Amniotic epithelial cell (primary cell): ENCODE measurements at places on chromosomes 2 and 18.

DNA sequence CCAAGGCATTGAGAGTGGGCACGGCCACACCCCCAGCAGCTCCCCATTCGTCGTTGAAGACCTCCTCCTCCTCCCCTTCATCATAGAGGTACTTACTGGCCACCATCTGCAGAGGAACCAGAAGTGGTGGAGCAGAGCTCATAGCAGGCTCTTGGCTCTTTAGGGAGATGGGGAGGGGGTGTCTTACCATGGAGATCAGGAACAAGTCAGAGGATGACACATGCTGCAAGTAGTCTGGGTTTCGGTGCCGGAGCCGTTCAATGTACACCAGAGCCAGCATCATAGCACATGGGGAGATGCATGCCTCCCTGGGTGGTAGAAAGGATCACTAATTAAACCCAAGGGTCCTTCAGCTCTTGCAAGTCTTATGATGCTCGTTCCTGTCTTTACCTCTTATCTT lies 1.9 kb downstream of the CNPPD1 start:
- DNase-seq: no peak

DNA sequence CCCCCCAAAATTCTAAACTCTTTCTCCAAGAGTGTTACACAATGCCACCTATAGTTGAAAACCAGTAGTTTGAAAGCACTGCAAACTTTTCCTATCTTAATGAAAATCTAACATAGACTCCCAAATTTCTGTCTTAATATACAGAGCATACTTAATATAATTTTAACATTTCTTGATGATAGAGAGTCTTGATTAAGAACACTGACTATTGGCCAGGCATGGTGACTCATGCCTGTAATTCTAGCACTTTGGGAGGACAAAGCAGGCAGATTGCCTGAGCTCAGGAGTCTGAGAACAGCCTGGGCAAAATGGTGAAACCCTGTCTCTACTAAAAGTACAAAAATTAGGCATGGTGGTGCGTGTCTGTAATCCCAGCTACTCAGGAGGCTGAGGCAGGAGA lies 34.2 kb downstream of the ASXL2 start:
- DNase-seq: peak; percentile 50

DNA sequence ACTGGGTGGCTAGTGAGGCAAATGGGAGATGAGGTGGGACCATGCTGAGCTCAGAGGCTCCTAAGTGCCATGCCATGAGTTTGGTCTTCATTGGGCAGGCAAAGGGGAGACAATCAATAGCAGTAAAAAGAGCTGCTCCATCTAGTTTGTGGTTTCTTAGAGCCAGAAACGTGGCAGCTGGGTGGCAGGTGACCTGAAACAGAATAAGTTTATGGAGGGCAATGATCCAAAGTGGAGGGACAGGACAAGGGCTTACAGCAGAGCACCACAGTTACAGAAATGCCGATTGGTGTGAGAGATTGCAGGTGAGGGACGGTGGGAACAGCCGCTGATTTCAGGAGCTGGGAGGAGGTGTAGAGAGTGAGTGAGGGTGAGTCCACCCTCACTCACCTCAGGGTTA lies 237.0 kb downstream of the LPIN1 start:
- no peak for DNase-seq

DNA sequence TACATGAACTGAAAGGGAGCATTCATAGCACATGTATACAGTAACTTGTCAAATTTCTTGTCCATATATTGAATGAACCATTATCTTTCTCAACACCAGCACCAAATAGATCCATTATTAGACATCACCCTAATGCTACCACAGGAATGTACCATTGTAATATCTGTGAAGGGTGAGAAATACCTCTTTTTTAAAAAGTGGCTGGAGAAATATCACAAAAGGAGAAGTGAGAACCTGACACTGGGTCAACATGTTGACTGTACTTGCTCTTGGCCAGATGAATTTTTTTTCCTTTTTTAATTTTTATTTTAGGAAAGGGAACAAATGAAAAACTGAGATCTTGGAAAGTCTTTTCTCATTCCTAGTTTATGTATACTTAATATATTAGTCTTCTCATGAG lies 63.5 kb downstream of the CAVIN2 start:
- DNase-seq: no peak

GRCh38 chr2:45974056-45974455 lies 322.6 kb downstream of the PRKCE start:
- no peak for DNase-seq
